ENCODE measurements at places on chromosomes 11 and 22. TPM values are rescaled to one million over a fixed set of nuclear protein-coding genes. Genes with fewer than 3 reads are reported as not detected.
A peak's percentile ranks its signal among the peaks of the same experiment; 100 is the strongest.

GRCh38 chr22:17307566-17307965 is 61.7 kb upstream of the CECR2 start:
- DNase-seq, result peak; percentile 56

DNA sequence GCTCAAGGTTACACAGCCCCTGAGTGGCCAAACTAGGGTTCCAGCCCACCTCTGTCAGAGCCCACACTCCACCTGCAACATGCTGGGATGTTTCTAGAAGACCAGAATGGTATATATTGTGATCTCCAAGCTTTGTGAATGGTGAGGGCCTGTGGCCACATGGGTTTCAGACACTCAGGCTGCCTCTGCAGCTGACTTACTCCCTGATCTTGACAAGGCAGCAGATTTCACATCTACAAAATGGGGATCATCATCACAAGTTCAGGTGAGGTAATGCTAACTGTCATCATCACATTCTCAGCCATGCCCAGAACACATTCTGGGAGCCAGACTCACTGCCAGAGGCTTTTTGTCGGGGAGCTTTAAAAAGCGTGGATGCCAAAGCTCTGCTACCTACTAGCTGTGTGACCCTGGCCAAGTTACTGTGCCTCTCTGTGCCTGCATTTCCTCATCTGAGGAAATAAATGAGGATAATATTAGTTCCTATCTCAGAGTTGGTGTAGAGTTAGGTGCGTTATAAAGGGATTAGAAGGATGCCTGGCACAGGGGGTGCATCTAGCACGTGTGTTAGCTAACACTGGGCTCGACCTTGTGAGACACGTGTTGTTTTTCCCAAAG is 24.9 kb upstream of the WNT11 start:
- DNase-seq, result no peak

DNA sequence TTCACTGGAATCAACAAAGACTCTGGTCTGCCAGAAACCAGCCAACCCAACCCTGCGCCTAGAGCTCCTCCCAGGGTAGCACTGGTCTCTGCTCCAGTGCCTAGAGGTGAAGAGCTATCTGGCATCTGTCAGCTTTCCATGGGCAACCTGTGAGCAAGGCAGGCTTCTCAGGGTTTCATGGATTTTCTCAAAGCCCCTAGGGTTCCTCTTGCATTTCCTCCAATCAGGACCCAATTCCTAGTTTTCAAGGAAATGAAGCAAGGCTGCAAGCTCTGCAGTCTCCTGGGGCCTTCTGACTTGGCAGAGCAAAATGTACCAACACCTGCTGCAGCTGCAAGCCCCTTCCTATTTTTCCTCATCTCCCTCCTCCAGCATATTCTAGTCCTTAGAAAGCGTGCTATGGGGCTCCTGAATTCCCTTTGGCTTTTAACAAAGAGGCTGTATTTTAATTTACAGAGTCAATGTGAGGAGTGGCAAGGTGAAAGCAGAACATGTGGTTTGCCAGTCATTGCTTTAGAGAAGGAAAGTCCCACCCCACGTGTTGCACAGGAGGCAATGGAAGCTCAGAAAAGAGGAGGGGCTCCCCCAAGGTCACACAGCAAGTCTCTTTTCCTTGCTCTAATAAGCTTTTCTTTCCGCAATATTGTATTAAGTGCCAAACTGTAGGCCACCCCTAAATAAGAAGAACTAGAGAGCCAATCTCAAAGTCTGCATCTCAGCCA is 33.0 kb upstream of the RIC3 start:
- no peak for DNase-seq

GRCh38 chr11:61711498-61711897 is 31.3 kb downstream of the DAGLA start:
- DNase-seq, result no peak

DNA sequence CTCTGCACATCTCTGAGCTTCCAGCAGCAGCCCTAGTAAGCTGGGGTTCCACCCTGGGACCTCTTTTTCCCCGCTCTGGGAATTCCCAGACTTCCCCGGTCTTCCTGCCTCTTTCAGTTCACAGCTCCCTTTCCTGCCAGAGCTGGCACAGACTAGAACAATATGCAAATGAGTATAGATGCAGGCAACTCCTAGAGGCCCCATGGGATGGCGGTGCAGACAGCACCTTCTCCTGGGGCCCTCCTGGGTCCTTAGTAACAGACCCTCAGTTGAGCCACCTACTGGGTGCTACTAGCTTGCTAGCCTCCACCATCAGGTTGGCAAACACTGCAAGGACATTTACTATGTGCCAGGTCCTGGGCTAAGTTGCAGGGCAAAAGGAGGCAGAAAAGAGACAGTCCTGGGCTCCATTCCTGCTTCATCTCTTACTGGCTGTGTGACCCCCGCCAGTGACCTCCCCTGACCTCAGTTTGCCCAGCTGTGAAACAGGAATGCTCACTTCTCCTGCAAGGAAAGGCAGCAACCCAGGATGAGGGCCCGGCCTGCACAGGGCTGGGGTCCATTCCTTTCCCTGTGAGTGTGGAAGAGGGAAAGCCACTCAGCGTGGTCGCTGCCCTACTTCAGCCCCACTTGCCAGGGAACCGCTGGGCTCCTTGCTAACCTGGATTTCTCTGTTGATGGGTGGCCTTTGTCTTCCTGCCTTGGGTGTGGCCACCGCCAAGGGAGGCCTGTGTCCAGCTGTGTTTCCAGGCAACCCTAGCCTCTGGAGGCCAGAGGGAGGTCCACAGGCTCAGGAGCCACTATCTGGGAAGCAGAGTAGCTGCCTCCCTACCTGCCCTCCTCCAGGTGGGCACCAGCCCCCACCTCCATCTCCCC is 7.3 kb downstream of the RELT start:
- DNase-seq, result no peak

DNA sequence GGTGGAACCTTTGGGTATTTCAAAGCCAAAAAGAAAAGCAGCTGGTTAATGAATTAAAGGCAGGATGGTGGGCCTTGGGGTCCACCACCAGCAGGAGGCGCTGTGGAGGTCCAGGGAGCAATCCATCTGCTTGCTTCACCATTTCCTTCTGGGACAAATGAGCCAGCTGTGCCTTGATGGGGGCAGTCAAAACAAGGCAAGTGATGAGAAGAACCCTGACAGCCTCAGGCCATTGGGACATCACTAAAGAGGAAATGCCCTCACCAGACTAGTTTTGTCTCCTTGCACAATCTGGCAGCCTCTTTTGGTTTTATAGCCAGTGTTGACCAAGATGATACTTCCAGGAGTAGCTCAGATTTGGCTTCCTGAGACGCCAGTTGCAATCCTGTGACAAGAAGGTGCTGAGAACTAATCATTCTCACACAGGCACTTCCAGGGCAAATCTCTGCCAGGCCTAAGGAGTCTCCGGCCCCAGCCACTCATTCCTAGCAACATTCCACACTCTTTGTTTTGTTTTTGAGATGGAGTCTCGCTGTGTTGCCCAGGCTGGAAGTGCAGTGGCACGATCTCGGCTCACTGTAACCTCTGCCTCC is 38.2 kb upstream of the WEE1 start:
- peak; percentile 91 for DNase-seq

DNA sequence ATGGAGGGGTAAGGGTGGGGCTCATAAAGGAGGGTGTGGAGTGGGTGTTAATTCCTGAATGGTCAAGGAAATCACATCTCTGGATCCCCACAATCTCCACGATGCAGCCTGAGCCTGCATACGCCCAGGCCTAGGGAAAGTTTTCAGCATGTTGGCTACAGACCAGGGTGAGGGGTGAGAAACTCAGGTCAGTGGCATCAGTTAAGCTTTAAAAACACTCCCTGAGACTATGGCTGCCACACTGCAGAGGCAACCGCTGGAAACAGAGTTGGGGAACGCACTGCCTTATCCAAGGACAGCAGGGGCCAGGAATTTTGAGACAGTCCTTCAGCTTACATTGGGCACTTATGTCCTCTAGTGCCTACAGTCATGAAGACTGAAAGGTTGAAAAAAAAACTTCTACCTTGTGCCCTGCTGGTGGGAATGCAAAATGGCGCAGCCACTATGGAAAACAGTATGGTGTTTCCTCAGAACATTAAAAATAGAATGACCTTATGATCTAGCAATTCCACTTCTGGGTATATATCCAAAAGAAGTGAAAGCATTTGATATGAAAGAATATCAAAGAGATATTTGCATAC is 19.7 kb downstream of the DKK3 start:
- DNase-seq, result peak; percentile 26

DNA sequence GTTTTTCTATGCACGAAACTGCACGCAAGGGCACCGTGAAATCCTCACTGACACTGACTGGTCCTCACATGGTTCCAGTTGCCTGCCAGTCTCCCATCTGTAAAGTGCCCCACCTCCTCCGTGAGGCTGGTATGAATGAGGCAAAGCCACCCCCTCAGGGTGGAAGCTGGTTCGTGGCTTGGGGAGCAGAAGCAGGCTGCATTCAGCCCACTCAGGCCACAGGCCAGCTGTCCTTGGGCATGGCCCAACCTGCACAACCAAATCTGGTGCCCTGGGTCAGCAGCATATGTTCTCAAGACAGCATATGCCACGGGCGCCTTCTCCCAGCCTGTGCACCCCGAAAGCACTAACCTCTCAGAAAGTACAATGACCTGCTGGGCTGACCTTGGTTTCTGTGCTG is 29.3 kb downstream of the SERPINH1 start:
- no peak for DNase-seq

GRCh38 chr11:45928535-45929215 is 6.2 kb downstream of the LARGE2 start:
- no peak for DNase-seq

- peak; percentile 42 for DNase-seq
Observed at GRCh38 chr11:12330485-12331231, 46.7 kb upstream of the PARVA start.

- DNase-seq, result no peak
Observed at GRCh38 chr22:40631925-40632324, 4.6 kb downstream of the MRTFA start.

DNA sequence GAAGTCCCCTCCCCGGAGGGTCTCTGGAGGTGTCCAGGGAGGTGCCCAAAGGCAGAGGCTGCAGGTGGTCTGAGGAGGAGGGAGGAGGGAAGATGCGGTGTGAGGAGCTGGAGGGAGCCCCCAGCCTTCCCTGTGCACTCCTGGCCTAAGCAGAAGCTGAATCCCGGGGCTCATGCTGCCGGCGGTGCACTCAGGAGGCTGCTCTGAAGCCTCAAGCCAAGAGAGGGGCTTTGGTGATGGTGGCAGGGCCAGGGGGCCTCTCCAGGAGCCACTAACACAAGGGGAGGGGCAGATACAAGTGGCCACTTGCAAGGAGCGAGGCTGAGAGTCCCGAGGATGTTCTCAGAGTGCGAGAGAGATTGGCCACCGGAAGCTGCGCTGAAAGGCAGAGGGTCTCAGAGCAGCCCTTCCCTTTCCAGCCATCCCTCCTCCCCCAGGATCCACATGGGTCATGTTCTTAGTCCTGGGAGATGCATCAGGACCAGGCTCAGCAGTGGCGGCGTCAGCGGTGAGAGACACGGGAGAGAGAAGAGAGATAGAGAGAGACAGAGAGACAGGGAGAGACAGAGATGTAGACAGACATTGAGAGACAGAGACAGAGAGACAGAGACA is 774 bp upstream of the MRGPRG start:
- DNase-seq, result no peak

DNA sequence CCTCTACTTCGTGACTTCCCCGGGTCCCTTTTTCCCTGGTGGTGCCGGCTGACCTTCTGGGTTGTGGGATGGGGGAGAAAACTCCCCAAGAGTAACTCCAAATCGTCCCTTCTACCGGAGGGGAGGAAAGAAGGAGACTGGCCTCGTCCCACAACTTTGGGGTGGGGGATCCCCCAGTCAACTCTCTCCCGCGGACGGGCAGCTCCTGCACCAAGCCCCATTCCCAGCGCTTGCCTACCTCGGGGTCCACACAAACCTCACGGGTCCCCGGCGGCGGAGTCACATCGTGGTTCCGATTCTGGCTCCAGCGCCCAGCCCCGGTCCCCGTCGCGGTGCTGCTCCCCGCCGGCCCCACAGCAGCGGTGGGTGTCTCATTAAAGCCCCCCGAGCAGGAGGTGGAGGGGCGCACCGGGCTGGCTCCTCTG is 317 bp downstream of the BDNF start:
- peak; percentile 47 for DNase-seq

- no peak for DNase-seq
Observed at GRCh38 chr22:24315367-24315966, 44.8 kb downstream of the SPECC1L start.

DNA sequence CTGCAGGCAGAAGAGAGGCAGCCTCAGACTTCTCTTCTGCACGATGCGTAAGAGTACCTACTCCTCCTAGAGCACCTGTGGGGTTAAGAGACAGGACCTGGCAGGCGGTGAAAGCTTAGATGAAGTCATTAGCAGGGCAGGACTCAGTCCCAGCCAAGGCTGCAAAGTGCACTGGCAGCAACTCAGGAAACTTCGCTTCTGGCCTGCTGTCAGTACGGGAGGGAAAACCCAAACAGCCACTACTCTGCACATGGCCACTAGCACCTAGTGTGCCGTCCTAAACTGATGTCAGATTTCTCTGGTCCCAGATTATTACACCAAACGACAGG is 8.8 kb upstream of the KLHL35 start:
- DNase-seq, result no peak

- DNase-seq, result no peak
Observed at GRCh38 chr22:28331695-28332094, 347.9 kb downstream of the TTC28 start.

DNA sequence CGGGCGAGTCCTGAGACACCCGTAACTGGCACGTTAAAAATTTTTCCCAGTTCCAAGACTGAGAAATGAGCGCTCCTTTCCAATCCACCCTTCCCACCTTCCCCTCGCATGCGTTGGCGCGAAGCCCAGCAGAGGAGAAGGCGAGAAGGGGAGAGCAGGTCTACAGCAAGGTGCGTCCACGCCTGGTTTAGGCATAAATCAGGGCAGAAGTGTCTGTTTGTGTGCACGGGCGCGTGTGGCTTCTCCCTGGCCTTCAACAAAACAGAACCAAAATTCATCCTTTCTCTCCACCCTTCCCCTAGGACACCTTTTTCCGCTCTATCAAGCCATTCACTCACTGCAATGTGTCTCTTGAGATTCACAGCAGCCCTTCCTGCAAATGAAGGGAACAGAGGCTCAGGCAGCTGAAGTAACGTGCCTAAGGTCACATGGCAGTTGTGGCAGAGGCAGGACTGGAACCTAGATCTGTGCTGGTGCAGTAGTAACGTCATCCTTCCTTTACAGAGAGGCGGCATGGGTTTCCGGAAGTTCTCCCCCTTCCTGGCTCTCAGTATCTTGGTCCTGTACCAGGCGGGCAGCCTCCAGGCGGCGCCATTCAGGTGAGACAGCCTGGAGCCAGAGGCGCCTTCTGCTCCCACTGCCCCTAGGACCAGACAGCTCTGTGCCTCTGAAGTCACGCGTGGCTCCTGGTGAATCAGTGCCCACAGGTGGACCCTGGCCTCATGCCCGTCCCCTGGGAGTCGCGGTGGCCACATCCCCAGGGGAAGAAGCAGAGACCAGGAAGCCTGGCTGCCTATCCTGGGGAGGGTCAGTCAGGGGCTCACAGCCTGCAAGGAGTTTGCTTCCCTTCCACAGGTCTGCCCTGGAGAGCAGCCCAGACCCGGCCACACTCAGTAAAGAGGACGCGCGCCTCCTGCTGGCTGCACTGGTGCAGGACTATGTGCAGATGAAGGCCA is 1.1 kb downstream of the CALCB start:
- DNase-seq, result peak; percentile 93

GRCh38 chr11:71199226-71199820 is 53.1 kb downstream of the SHANK2 start:
- DNase-seq, result no peak

Gene BRD1
- 33.8 TPM for total RNA-seq

Gene MS4A1
- total RNA-seq, result not detected

Gene SPI1
- total RNA-seq, result not detected

Gene LRP5
- total RNA-seq, result 51.1 TPM

Gene RBMXL2
- not detected for total RNA-seq

Gene C11orf91
- total RNA-seq, result not detected

Gene TMEM191C
- total RNA-seq, result 2.8 TPM

Measured in GM23338 (cell line).